ENCODE measurements at places on chromosomes 11 and 22. TPM values are rescaled to one million over a fixed set of nuclear protein-coding genes. Genes with fewer than 3 reads are reported as not detected.

MYBPC3 gene
- total RNA-seq = 1,210 TPM

POU2AF1 gene
- 0.11 TPM for total RNA-seq

RFPL2 gene
- not detected for total RNA-seq

GP1BB gene
- 34.7 TPM for total RNA-seq

WDR74 gene
- total RNA-seq = 26.8 TPM

ELFN2 gene
- total RNA-seq = not detected

SBF2 gene
- total RNA-seq = 22.8 TPM

ART1 gene
- not detected for total RNA-seq

GRCh38 chr11:120923866-120924508, 99.9 kb upstream of the TBCEL start:
- no peak for DNase-seq

GRCh38 chr22:46537946-46538813, 760 bp upstream of the CELSR1 start:
- no peak for DNase-seq

DNA sequence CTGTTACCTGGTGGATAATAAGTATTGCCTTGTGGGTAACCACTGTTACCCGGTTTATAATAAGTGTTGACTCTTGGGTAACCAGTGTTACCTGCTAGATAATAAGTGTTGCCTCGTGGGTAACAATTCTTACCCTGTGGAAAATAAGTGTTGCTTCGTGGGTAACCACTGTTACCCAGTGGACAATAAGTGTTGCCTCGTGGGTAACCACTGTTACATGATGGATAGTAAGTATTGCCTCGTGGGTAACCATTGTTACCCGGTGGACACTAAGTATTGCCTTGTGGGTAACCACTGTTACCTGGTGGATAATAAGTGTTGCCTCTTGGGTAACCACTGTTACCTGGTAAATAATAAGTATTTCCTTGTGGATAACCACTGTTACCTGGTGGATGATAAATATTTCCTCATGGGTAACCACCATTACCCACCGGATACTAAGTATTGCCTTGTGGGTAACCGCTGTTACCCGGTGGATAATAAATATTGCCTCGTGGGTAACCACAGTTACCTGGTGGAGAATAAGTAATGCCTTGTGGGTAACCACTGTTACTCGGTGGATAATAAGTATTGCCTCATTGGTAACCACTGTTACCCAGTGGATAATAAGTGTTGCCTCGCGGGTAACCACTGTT, 8.7 kb upstream of the NXPE4 start:
- no peak for DNase-seq

GRCh38 chr11:60891103-60891741, 15.2 kb downstream of the PRPF19 start:
- DNase-seq = no peak

GRCh38 chr11:131044851-131045250, 128.6 kb upstream of the SNX19 start:
- DNase-seq = no peak

DNA sequence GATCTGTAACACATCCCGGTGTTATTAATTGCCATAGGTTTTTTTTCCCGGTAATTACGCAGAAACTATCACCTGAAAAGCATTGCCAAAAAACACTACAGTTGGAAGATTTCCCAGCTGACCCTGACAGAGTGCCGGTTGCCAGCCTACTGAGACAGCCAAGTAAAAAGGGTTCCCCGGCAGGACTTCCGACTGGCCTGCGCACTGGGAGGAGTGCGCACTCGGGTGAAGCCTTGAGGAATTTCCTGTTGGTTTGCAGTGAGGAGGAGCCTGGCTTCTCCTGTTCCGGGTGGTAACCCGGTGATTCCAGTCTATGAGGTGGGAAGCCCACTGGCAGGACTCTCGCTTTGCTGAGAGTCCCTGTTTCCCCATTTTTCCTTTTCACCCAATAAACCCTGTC, 52.1 kb downstream of the CNTF start:
- no peak for DNase-seq

GRCh38 chr22:22387386-22387736, 121.2 kb downstream of the ZNF280B start:
- DNase-seq = no peak

GRCh38 chr22:20128902-20129746, 2.5 kb upstream of the ZDHHC8 start:
- no peak for DNase-seq

DNA sequence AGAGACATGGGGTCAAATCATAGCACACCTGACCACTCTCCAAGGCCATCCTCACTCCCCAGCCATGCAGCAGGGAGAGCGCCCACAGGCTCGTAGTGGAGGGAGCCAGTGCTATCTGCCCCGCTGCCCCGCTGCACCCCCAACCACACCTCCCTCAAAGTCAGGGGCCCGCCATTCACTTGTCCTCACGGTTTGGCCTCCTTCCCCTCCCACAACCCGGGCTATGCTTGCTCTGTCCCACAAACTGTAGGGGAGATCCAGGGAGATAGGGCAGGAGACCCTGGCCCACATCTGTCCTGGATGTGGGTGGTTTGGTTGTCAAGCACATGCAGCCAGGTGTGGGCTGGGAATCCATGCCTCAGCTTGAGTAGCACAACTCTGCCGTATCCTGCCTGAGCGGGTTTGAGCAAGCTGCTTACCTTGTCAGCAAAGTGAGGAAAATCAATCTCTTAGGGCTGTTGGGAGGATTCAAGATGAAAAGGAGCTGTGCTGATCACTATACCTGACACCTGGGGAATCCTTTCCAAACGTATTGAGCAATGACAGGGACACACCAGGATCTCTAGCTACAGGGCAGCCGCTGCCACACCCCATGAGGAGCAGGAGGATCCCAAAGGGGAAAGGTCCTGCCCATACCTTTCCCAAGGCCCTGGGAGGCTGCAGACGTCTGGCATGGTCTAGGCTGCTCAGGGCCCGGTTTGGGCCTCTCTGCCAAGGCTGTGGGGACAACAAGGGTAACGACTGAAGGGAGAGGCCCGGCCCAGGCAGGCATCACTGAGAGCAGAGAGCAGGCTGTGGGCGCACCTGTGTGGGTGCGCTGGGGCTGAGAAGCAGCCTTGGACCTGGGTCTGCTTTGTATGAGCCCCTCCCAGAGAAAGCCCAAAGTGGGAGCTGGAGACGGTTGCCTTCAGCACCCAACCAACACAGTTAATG, 23.3 kb downstream of the KCNJ5 start:
- no peak for DNase-seq

- no peak for DNase-seq
Measured at GRCh38 chr11:122331079-122331478, 215.1 kb upstream of the BLID start.

GRCh38 chr22:30889996-30890480, 78.5 kb downstream of the MORC2 start:
- no peak for DNase-seq

DNA sequence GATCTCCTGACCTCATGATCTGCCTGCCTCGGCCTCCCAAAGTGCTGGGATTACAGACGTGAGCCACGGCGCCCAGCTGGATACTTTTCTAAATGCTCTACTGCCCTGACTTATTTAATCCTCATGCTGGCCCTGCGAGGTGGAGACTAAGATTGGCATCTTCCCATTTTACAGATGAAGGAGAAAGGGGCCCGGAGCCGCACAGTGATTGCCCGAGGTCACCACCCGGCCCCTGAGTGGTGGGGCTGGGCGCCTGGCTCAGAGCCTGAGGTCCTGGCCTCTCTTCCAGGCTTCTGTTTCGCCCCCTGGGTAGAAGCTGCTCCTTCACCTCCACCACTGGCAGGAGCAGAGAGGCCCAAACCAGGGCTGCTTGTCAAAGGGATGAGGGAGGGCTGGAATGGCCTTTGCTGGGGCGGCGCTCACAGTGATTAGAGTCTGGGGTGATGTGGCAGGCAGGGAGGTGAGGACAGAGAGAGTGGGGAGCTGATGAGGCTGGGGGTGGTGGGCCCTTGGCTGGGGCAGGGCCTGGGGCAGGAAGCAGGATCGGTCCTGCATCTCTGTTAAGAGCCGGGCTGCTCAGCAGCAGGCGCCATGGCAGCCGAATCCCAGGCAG, 15.4 kb upstream of the MPPED1 start:
- DNase-seq = no peak

- no peak for DNase-seq
Measured at GRCh38 chr11:1632053-1632714, 2.6 kb downstream of the KRTAP5-5 start.

DNA sequence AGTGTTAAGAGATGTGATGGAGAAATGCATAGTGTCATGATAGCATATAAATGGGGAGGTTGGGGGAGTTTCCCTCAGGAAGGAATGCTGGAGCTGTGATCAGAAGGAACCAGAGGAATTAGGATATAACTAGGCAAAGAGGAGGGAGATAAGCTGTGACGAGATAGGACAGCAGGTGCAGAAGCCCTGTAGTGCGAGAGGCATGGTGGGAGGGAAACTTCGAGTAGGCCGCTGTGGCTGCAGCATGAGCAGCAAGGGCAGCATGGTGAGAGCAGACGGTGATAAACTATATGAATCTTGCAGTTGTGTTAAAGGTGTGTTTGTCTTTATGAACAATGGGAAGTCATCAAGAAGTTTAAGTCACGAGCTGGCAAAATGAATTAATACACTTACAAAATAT, 109.9 kb downstream of the EMSY start:
- DNase-seq = no peak

- DNase-seq = no peak
Measured at GRCh38 chr22:19214078-19214473, 35.5 kb upstream of the SLC25A1 start.

GRCh38 chr11:67158221-67158620, 39.2 kb downstream of the KDM2A start:
- no peak for DNase-seq

All from right atrium auricular region (tissue), 2 donors.